MV-4-11 (cell line): ENCODE measurements at places on chromosomes 1 and 21.

DNA sequence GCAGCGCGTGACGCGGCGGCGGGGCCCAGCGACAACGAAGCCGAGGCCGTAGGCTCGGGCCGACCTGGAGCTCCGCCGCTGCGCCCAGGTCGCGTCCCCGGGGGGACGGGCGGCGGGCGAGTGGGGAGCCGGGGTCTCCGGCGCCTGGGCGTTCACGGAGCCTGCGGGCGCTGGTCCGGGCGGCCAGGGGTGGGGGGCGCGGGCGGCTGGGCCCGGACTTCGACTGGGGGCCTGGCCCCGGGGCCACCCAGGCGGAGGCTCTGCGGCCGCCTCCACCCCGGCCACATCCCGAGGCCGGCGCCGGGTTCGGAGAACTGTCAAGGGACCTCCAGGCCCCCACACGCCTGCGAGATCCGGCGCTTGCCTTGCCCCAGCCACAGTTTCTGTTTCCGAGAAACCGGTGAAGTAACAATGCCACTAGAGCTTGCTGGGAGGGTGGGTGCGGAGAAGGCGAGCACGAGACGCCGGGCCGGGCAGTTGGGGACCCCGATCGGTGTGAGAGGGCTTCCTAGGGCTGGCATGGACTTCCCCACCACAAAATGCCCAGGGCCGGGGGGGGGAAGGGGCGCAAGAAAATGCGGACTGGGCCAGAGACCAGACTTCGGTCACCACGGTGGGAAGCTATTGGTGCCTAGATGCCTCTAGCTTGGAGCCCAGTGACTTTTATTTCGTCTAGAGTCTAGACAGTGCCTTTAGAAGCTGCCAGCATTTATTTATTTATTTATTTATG is 501 bp downstream of the FBXO6 start:
- peak; percentile 49 for DNase-seq

- DNase-seq: no peak
Observed at GRCh38 chr21:37821786-37822450, 94.3 kb downstream of the KCNJ6 start.

GRCh38 chr1:180425952-180426351 is 76.4 kb downstream of the ACBD6 start:
- no peak for DNase-seq

GRCh38 chr1:48415050-48415449 is 57.0 kb downstream of the SPATA6 start:
- no peak for DNase-seq

- DNase-seq: peak; percentile 62
Observed at GRCh38 chr1:32966900-32967299, 2.3 kb upstream of the RNF19B start.

GRCh38 chr1:245877976-245878375 is 629.1 kb downstream of the SMYD3 start:
- DNase-seq: no peak

DNA sequence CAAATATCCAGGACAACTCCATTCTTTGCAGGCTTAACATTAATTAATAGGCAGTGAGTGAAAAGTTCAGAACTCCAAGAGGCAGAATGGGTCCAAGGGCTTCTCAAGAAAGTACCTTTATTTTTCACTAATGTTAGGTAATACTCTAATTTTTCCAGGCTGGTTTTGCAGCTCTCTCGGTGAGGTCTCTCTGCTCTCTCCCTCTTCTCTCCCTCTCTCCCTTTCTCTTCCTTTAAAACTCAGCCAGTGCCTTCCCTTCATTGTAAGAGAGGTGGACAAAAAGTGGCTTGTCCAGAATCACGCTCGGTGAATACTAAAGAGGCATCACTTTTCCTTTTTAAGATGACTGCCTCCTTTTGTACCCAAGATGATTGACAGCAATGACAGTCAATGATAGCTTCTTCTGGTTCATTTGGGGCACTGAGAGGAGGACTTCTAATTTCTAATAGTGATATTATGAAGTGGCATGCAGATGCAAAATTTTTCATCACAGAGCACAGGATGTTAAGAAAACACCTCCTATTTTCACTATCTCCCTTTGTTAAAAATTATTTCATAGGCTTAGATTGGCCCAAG is 1.3 kb upstream of the CHI3L1 start:
- no peak for DNase-seq

- no peak for DNase-seq
Observed at GRCh38 chr1:44822131-44822701, 13.9 kb downstream of the BTBD19 start.

DNA sequence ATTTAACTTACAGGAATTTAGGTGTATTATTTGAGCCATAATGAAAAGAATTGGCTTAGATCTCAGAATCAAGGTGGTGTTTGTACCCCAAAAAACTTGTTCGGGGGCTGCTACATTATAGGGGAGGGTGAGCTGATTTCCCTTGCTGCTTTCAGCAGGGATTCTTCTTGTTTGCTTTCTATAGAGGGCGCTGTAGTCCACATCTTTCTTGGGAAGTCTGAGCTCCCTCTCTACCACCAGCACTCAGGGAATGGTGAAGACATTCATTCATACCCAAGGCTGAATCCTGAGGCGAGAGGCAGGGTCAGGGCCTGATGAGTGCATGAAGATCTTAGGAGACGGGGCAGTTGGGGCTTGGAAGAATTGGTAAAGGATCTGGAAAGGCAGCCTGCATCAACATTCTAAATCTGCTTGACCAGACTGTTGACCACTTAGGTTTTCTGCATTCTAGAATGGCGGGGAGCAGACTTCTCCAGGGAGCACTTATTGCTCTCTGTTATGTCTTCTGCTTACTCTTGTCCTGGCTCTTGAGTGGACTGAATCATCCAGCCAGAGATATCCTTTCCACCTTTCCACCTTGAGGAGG is 18.9 kb downstream of the SPATA46 start:
- DNase-seq: peak; percentile 44

DNA sequence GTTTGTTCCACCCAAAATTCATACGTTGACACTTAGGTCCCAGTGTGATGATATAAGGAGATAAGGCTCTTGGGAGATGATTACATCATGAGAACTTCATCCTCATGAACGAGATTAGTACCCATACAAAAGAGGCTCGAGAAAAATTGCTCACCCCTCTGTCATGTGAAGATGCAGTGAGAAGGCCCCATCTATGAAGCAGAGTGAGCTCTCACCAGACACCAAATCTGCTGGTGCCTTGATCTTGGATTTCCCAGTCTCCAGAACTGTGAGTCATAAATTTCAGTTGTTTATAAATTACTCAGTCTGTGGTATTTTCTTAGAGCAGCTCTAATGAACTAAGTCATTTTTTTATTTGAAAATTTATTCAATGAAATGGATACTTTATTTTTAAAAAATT is 42.6 kb upstream of the USP25 start:
- no peak for DNase-seq

DNA sequence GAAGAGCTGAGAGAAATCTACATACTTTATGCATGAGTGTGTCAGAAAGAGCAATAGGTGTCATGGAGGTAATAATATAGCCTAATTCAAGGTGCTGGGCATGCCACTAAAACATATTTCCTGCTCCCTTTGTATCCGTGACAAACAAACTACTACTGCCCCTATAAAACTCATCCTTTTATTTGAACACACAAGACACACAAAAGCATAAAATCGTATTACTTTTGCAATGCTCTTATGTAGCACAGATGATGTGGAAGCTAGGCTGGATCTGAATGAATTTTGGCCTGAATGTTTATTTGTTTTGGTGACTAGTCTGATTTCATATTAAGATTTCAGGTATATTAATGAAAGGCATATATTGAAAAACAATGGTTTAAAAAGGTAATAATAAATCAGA is 239.3 kb upstream of the NEGR1 start:
- DNase-seq: no peak

GRCh38 chr1:201022820-201023516 is 546 bp downstream of the KIF21B start:
- peak; percentile 10 for DNase-seq

- no peak for DNase-seq
Observed at GRCh38 chr1:235060607-235061470, 67.8 kb downstream of the TOMM20 start.

GRCh38 chr1:228170666-228171065 is 5.1 kb downstream of the IBA57 start:
- no peak for DNase-seq
